CD4-positive, alpha-beta T cell treated with Interleukin-2 at 100 ng/mL for 4 hours (primary cell): ENCODE measurements at places on chromosomes 5 and 9.

DNA sequence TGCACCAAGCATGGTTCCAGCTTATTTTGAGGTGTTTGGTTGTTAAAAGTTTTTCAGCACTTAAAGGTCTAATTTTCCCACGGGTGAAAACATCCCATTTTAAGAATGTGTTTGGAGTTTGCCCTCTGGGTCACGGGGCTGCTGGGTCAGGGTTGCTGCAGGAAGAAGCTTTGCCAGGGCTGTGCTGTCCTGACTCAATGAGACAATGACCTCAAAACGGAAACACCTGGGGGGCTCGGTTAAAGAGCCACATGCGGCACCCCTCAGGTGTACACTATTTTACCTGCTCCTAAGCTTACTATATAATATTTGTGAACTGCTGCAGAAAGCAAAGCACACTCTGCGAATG, 27.6 kb downstream of the UBE2QL1 start:
- no peak for DNase-seq

DNA sequence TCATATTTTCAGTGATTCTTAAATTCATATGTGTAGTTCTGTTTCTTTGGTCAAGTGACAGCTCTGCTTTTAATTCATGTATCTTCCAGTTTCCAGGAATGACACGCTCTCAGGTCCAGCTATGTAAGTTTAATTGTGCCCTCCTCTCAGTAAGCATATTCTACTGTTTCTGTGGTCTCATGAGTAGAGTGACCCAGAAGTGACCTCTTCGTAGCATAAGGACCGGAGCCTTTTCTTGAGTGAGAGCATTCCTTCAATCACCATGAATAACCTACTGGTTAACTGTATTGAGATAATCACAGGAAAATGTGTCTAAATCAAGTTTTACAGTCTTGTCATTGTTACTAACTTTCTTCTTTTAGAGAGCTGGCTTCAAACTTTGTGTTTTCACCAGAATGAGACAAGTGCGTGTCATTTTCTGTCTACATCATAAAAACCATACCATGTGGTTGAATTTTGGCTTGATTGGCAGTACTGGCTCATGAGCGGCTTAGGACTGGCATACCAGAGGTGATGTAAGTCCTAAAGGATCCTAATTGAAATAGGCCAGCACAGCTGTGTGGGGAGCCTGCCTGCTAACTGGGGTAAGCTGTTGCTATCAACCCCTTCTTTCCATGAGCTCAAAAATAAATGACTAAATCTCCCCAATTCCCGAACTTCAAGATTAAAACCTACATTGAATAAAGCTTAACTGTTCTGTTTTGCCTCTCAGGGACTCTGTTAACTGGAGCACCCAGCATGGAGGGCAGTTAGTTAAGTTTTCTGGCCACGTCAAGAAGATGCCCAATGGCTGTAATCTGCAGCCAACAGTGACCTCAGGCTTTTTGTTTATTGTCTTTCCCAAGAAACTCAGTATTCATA, 4.8 kb downstream of the ADAMTSL1 start:
- no peak for DNase-seq

- no peak for DNase-seq
Observed at GRCh38 chr5:52804981-52805380, 17.3 kb downstream of the ITGA1 start.

DNA sequence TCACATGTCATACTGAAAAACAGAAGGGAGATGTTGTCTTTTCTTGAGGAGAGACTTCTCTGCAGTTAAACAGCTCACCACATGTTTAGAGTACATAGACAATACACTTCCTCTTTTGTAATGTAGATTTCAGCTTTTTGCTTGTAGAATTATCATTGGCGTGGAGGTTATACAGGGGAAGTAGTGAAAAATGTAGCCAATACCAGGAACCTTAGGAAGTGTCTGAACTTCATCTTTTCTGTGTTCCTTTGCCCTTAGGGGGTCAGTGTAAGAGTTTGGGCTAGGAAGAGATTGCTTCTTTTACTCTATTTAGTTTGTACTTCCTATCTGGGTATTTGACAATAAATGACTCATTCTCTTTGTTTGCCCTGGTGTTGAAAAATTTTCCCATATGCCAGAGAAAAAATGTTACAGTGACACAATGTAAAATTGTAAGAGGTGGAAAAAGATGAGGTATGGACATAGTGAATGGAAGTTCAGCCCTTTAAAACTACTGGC, 21.0 kb upstream of the CDKN2B start:
- DNase-seq, result no peak

GRCh38 chr9:6667633-6668280, 22.2 kb upstream of the GLDC start:
- peak; percentile 30 for DNase-seq

- no peak for DNase-seq
Observed at GRCh38 chr5:433836-434235, 9.1 kb upstream of the EXOC3 start.

DNA sequence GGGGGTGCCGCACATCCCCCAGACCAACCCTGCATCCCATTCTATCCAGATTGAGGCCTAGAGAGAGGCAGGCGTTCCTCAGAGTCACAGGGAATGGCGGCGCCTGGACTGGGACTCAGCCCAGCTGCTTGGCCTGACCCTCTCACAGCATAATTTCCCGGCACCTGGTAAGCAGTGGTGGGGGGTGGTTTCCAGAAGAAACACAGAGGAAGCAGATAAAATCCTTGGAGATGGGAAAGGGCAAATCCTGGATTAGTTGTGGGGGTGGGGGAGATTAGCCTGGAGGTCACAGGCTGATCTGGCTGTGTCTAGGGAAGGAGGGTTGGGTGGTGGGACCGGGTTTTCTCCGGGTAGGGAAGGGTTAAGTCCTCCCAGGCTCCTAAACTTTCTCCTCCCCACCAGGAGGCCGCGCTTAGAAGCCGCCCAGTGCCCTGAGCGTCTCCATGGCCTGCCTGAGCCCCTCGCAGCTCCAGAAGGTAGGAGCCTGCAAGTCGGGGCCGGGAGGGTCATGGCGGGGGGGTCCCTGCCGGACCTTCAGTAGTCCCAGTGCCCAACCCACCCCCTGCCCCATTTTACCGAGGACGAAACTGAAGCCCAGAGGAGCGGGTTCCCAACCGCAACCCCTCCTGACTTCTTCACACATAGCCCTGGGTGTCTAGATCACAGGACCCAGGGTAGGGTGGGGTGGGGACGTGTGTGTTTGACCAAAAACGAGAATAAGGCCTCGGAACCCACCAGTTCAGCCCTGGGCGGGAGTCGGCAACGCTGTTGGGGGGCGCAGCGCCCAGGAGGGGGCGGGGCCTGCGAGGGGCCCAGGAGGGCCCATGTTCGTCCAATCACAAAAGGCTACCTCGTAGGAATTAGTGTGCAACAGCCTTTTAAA, 1.3 kb downstream of the PHYHD1 start:
- DNase-seq, result no peak

DNA sequence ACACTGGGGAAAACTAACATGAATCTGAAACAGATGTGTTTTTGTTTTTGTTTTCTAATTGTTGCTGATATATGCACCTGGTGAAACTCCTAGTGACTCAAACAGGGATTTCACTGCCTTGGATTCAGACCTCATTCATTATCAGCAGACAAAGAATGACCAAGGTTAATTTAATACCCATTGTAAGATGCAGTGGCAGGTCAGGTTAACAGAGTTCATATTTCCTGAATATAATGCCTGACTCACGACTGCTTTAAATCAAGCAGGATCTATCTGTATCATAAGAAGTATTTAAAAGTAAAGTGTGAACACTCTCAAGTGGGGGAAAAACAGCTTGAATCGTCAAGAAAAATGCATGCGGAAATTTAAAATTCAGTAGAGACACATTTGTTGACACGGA, 5.5 kb downstream of the JAKMIP2 start:
- DNase-seq, result no peak
